Frontal cortex (tissue), 4 donors: ENCODE measurements at places on chromosomes 7 and 10. TPM values are rescaled to one million over a fixed set of nuclear protein-coding genes. Genes with fewer than 3 reads are reported as not detected.

Gene CCDC146
- 15.9 TPM for total RNA-seq

Gene SUGCT
- 1.2 TPM for total RNA-seq

Gene NPC1L1
- not detected for total RNA-seq

Gene PRKG1
- 15.5 TPM for total RNA-seq

Gene CXCL12
- total RNA-seq, result 13.9 TPM

Gene LRRC18
- not detected for total RNA-seq

Gene CPVL
- 54.6 TPM for total RNA-seq

Gene HYAL4
- not detected for total RNA-seq
